ENCODE measurements at places on chromosomes 13 and 19.

DNA sequence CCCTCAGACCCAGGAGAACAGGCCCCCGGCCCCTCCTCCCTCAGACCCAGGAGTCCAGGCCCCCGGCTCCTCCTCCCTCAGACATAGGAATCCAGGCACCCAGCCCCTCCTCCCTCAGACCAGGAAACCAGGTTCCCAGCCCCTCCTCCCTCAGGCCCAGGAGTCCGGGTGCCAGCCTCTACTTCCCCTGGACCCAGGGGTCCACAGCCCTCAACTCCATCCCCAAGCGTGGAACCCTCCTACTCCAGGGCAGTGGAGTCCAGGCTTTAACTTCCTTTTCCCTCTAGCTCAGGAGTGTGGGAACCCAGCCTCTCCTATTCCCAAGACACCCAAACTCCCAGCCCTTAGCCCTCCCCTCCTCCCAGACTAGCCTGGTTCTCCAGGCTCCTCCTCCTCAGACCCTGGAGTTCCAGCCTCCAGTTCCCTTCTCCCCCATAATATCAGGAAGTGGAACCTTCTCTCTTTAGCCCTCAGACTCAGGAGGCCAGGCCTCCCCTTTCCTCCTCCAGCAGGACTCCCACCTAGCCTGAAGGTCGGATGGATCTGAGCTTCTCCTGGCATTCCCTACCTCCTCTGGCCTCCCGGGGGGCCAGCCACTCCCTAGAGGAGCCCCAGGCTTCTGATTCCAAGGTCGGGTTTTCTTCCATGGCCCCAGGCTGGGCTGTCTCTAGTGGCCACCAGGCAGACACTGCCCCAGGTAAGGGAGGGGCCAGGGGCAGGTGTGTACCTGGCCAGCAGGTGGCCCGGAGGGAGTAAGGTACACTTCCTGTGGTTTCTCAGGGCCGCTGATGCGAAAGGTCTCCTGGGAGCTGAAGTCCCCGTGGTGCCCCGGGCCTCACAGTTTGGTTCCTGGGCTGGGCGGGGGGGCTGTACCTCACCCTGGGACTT lies at the start of gene TMC4:
TMC4 (minus strand) TSS at position 690 of the 888 bp plus-strand sequence; CDS start at position 647, 43 bp downstream.
- DNase-seq = no peak

DNA sequence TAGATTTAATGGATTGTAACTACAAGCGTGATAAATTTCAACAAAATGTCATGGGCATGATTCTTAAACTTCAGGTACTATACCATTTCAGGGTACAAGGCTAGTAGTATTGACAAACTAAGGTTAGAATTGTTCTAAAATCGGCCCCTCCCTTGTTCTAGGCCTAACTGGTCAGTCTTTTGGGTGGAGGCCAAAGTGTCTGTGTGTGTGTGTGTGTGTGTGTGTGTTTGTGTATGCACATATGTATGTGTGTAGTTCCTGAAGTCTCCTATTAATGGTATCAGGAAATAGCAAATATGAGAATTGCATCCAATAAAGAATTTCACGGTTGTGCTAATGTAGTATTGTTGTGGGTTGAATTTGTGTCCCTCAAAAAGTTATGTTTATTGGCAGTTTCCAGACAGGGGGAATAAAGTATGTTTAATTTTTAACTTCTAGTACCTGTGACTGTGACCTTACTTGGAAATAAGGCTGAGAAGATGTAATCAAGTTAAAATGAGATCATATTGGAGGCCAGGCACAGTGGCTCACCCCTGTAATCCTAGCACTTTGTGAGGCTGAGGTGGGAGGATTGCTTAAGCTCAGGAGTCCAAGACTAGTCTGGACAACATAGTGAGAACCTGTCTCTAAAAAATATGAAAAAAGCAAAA lies 119.2 kb downstream of the KLF5 start:
- no peak for DNase-seq

DNA sequence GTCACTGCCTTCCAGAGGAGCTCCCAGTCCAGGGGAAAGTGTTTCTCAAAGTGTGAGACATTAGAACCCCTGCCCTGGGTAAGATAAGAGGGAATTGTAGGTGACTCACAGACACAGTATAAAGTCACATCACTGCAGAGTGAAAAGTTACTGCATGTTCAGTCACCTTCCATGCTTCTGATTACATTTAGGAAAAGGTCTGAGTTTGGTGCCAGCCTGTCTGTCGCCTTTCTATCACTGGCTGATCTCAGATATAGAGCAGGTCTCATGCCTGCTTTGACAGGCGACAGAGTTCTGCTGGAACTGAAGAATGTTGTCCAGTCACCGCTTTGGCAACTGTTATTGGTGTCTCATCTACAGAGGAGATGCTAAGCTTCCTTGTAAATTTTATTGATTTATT lies 1078.6 kb downstream of the UQCRFS1 start:
- DNase-seq = no peak

DNA sequence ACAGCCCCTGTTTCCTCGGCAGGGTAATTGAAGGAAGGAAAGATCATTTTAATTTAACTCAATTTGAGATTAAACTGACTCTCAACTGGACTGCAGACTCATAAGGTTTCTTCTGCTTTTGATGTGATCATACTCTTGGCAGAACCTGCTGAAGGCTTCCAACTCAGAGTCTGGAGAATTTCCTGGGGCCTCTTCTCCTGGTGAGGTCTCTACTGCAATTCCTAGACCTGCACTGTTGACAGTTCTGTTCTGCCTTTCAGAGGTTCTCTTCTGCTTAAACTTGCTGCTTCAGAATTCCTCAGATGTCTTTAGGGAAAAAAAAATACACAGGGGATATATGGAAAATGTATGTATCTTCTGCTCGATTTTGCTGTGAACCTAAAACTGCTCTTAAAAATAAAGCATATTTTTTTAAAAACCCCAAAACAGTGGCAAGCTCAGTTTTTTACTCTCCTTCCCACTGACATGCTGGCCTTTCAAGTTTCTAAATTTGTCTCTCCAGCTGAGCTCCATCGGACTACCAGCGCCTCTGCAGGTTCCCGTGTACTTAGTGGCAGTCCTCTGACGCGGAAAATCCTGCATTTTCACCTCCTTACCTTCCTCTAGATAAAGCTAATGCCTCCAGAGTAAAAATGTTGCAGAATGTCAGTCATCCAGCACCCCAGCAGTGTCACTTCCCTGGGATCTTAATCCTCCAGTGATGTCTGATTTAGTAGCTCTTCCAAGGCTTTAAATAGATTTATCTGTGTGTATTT lies 733.5 kb upstream of the SGCG start:
- no peak for DNase-seq

DNA sequence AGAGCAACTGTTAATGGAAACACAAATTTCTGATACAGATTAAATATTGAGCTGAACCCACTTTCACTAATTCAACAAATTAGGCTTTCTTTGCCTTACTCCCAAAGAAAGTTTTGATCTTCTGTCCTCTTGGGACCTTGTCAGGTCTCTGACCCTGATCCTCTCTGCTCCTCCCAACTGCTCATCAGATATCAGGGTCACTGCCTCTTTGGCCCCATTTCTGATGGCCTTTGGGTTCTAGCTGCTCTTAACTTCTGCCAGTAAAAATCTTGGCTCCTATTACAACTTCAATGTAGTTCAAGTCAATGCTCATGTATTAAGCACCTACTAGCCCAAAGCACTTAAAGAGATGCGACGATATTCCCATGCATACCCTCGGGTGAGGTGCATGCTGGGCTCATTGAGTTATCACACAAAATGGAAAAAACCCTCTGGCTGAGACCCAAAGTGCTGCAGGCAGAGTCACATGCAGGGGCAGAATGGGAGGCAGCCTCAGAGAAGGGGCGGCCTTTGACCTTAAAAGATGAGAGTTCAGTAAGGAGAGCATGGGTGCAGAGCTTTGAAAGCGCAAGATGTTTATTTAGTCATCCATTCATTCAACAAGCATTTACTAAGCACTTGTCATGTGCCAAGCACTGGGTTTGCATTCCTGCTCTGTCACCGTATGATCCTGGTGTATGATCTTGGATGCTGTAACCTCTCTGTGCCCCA lies 183.4 kb downstream of the USP12 start:
- no peak for DNase-seq

GRCh38 chr13:73544175-73544574 lies 485.4 kb downstream of the KLF5 start:
- no peak for DNase-seq

DNA sequence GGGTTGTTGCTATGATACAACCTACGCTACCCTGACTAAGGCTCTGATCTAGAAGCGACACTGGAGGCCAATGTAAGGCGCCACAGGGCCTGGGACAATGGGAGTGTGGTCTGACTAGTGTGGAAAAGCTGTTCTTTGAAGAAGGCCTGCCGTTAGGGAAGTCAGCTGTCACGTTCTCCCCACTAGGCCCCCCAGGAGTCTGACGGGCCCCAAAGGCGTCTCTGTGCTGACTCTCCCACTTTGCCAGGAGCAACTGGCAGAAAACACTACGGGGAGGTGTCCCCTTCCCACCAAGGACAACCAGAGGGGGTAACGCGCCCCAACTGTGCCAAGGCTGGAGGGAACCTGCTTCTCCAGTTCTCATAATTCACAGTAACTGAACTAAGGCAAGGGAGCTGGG lies 25.3 kb upstream of the EIF3G start:
- no peak for DNase-seq

GRCh38 chr13:106874323-106874722 lies 306.4 kb upstream of the ARGLU1 start:
- DNase-seq = no peak

- no peak for DNase-seq
These were observed 4.3 kb downstream of the HAUS8 start for GRCh38 chr19:17070912-17071311.

- DNase-seq = no peak
These were observed 10.3 kb downstream of the MBD3L2B start for GRCh38 chr19:7010722-7011593.

DNA sequence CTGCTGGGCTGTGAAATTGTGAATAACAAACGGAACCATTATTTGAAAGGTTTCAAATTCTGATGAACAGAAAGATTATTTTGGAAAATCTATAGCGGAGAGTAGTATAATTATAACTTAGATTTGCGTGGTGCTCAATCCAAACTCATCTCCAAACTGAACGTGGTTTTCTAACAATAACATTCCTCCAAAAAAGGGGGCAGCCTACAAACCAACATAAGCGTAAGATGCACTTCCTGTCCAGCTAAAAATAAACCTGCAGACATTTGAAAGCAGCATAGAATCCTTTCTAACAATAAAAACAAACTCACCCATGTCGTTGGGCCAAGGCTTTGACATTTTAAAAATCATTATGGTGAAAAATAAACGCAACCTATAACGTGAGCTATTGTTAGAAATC lies 178.4 kb downstream of the COL4A1 start:
- DNase-seq = no peak

- DNase-seq = no peak
These were observed 3.1 kb downstream of the SPC24 start for GRCh38 chr19:11152318-11153062.

DNA sequence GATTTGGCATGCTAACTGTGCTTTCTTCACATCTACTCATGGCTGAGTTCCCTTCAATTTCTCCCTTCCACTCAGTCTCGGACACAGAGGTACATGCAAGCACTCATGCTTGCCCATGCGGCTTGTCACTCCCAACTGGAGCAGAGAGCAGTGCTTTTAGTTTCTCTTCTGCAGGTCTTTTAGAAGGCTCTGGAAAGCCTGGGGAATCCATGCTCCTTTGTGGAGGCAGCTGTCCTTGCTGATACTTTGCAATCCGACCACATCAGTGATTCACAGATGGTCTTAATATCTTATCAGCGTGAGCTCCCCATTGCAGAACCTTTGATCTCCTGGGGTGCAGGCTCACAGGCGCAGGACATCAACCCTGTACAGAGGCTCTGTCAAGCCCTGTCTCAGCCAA lies 203.9 kb downstream of the COL4A1 start:
- DNase-seq = no peak

DNA sequence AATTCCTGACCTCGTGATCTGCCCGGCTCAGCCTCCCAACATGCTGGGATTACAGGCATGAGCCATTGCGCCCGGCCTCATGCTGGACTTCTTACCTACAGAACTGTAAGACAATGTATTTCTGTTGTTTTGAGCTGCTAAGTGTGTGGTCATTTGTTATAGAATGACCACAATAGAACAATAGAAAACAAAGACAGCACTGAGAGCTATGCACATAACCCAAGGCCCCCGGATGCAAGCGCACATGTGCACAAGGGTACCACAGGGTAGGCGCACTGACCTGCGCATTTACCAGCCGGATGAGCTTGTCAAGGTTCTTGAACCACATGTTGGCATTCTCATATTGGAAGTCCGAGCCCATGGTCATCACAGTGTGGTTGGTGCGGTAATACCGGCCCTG lies 5.6 kb downstream of the MAN2B1 start:
- no peak for DNase-seq

- DNase-seq = no peak
These were observed 95.3 kb upstream of the SLC10A2 start for GRCh38 chr13:103161476-103161875.

GRCh38 chr13:43686557-43686956 lies 100.2 kb downstream of the ENOX1 start:
- peak; percentile 69 for DNase-seq

GRCh38 chr13:81872581-81872980 lies 1531.7 kb upstream of the SPRY2 start:
- DNase-seq = no peak

DNA sequence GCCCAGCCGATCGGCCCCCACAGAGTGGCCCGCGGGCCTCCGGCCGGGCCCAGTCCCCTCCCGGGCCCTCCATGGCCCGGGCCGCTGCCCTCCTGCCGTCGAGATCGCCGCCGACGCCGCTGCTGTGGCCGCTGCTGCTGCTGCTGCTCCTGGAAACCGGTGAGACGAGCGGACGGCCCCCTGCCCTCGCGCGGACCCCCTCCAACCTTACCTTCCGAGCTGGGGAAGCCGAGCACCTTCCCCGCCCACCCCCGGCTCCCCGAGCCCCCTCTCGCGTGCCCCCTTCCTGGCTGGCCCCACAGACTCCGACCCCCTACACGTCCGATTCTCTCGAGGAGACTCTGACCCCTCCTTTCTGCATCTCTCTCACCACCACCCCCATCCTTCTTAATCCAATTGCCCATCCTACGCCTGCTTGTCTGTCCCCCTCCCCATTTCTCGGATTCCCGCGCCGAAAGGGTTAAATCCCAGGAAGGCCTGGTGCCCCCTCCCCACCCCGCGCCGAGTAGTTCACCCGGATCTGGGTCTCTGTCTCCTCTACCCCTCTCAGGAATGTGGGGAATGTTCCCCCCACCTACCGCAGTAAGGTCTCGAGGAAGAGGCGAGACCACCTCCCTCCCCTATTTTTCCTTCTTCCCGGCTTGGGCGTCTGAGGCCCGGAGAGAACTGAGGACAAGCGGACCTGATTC lies 502 bp downstream of the NECTIN2 start:
- DNase-seq = no peak

DNA sequence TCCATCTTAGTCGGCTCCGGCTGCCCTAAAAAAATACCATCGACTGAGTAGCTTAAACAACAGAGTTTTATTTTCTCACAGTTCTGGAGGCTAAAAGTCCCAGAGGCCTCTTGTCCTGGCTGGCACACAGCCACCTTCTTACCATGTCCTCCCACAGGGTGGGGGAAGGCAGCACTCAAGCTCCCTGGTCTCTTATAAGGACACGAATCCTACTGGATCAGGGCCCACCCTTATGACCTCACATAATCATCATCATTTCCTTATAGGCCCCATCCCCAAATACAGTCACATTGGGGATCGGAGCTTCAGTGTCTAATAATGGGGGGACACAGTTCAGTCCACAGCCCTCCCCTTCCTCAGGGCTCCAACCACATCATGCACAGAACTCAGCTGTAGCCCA lies 2.6 kb upstream of the TUBA3C start:
- no peak for DNase-seq

- no peak for DNase-seq
These were observed 816.2 kb upstream of the ATXN8OS start for GRCh38 chr13:69291292-69291906.

All from left forelimb (tissue), 1 donor.